ENCODE measurements at places on chromosomes 3 and 15.

GRCh38 chr3:157624801-157625200 is 121.6 kb upstream of the VEPH1 start:
- DNase-seq: no peak

- DNase-seq: no peak
Observed at GRCh38 chr3:128884992-128885391, 5.6 kb downstream of the ACAD9 start.

GRCh38 chr15:90018216-90018831 is 17.2 kb downstream of the ZNF710 start:
- DNase-seq: no peak

DNA sequence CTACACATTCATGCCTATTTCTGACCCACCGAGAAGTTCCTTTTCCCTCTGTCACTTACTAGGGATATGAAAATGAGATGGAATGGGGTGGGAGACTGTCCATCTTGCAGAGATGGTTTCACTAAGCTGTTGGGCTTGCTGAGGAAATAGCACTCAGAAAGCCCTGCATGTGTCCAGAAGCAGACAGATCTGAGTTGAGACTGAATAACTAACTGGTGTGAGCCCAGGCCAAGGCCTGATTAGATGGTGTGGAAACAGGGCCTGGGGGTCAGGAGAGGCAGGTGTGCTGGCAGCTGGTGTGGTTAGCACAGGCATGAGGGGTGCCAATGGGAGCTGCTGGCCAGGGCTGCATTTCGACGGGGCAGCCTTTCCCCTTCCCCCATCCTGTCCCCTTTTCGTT is 72.1 kb downstream of the CLSTN2 start:
- DNase-seq: no peak

- peak; percentile 5 for DNase-seq
Observed at GRCh38 chr15:38564557-38565286, at the start of gene RASGRP1. RASGRP1 (minus strand) TSS chr15:38564814; CDS start chr15:38564628, 186 bp downstream.

- no peak for DNase-seq
Observed at GRCh38 chr15:59946084-59946483, 58.0 kb upstream of the FOXB1 start.

DNA sequence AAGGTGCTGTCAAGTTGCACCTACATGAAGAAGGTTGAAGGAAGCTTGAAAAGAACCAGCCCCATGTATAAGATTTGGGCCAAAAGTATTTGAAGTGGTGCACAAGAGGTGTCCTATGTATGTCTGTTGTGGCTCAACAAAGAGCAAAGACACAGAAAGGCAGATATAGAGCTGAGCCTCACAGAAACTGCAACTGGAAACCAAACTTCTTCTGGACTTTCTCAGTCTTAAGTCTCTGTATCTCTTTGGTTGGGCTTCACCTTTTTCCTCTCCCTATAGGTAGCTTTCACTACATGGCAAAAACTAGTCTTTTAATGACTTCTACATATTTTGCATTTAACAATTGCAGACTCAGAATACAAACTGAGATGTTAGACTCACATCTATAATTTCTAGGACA is 8.8 kb upstream of the CMC1 start:
- no peak for DNase-seq

GRCh38 chr15:87527416-87527815 is 729.1 kb downstream of the NTRK3 start:
- peak; percentile 15 for DNase-seq

DNA sequence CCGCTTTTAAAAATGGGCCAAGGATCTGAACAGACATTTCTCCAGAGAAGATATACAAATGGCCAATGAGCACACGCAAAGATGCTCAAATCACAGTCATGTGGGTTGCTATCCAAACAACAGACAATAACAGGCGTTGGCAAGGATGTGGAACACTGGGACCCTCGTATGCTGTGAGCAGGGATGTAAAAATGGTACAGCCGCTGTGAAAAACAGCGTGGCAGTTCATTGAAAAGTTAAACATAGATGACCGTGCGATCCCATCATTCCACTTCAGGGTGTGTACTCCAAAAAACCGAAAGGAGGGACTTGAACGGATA is 6.7 kb upstream of the LRRC15 start:
- DNase-seq: no peak

- DNase-seq: peak; percentile 13
Observed at GRCh38 chr15:43441316-43441715, 51.6 kb downstream of the TP53BP1 start.

DNA sequence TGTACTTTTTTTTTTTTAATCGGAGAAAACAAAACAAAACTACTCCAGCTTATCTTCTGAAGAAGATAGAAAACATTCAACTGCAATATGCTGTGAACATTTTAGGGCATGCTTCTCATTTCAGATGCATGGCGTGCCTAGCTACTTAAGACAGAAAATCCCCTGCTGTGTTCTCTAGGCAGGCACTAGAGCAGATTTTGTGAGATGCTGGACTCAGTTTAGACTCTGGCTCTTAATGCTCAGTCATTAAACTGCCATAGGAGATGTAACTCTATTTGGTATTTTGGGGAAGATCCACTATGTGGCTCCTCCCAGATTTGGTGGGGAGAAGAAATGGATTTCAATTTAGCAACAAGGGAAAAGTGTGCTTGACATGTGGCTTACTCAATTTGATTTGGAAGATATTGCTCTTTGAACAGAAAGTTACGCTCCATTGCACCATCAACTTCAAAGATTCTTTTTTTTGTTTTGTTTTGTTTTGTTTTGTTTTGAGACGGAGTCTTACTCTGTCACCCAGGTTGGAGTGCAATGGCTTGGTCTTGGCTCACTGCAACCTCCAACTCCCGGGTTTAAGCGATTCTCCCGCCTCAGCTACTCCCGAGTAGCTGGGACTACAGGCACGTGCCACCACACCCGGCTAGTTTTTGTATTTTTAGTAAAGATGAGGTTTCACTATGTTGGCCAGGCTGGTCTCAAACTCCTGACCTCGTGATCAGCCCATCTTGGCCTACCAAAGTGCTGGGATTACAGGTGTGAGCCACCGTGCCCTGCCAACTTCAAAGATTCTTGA is 62.0 kb upstream of the LEKR1 start:
- DNase-seq: no peak

GRCh38 chr15:79529157-79529785 is 97.1 kb downstream of the MINAR1 start:
- no peak for DNase-seq

DNA sequence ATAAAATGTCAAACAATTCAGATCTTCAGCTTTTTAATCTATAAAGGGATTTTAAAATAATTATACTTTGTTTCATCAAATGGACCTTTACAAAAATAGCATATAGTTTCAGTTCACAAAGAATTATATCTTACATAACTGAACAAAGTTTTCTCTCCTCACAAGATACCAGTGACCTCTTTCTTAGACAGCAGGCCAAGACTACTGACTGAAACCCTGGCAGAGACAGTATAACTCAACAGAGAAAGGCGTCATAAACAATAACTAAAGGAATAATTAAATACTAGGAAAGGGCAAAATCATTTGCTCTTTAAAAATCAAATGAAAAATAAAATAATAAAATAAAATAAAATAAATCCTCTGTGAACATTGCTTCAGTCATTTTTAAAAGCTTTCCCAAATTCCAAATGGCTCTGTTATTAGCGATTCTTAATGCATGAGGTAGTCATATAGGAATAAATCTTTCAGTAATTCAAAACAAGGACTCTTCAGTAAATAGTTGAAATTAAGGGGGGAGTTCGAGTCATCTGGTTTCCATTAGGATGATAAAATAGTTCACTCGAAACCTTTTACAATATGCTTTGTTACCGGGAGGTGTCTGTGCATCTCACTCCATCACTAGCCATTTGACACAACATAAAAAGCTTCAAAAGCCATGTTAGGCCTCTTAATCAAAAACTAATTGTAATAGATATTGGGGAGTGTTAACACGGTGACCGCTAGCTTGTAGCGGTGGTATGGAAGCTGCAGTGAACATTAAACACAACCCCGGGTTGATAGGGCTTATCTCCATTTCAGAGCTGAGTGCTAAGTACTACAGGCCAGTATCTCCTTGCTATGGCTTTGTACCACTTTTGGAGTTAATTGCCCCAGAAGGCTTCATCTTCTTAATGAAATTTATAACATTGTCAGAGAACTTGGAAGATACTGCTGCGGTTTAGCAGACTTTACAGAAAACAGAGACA is 142.9 kb upstream of the NR2F2 start:
- DNase-seq: no peak

DNA sequence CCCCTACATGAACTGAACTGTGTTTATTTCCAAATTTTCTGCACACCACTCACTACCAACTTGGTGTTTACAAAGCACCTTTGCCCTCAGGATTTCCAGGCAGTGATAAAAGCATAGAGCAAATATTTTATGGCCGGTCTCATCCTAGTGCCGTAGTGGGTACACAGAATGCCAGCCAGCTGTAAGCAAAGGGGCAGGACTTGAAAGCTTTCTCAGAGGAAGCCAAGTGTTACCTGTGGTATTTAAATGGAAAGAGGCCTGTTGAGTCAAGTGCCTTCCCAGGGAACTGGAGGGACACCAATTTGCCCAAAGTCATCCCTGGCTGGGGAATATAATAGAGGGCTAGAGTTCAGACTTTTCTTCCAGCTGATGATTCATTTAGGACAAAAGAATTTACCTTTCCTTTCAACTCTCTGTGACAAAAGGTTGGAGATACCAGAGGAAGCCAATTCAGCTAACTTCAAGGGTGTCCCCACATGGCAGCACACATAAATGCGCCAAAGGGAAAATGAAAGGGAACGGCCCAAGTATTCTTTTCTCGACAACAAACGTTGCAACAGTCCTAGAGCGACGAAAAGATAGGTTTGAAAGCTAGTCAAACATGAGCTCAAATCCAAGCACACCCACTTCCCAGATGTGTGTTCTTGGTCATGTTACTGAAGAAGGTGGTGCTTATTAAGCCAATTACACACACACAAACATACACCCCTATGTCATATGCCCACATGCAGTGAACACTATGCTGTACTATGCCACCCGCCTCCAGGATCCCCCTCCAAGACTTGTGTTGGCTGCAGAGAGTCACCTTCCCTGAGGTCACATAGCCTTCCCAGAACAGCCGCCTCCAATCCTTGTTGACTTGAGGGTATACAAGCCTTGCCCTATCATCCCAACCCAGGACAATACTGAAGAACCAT is 27.7 kb downstream of the MAGI1 start:
- DNase-seq: no peak

- DNase-seq: no peak
Observed at GRCh38 chr3:189071446-189071845, 100.3 kb upstream of the TPRG1 start.

GRCh38 chr3:13722178-13722577 is 157.7 kb downstream of the WNT7A start:
- no peak for DNase-seq

- DNase-seq: no peak
Observed at GRCh38 chr3:46324036-46324435, 29.9 kb upstream of the CCR2 start.

DNA sequence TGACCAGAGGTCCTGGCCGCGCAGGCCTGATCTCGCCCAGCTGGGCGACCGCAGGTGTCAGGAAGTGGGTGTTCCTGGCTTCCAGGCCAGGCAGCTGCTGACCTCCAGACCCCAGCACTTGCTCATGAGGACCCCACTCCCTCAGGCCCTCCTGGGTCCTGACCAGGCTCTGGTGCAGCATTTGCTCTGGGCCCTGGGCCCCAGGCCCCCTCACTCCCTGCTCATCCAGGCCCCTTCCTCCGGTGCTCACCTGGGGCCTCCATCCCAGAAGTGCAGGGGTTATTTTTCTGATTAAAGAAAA is 7.7 kb upstream of the ROPN1B start:
- DNase-seq: no peak

DNA sequence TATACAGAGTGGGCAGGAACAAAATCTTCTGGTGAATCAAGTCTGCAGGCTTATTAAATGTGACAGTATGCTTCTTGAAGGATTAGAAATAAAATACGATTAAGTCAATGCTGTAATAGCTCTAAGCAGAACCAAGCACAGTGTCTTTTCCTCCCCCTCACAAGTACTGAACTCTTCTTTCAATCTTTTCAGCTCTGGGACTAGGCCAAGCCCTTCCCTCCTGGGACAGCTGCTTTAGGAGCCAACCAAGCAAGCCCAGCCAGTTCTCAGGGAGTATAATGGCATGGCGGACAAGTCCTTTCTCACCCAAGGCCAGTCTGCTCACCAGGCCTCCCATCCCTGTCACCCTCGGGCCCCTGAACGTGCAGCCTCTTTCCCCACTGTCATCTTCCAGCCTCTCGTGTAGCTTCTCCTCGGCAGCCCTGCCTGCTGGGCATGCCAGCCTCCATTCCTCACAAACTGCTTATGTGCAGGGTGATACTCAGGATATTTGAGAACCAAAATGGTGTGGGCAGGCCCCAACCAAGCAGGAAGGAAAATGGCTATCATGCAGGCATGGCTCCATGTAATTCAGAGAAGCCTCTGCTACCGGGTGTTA is 8.4 kb upstream of the PPP1R2 start:
- no peak for DNase-seq

GRCh38 chr3:39211332-39212130 is 19.1 kb upstream of the XIRP1 start:
- DNase-seq: no peak

- DNase-seq: no peak
Observed at GRCh38 chr15:101635944-101636727, 16.0 kb downstream of the TM2D3 start.

DNA sequence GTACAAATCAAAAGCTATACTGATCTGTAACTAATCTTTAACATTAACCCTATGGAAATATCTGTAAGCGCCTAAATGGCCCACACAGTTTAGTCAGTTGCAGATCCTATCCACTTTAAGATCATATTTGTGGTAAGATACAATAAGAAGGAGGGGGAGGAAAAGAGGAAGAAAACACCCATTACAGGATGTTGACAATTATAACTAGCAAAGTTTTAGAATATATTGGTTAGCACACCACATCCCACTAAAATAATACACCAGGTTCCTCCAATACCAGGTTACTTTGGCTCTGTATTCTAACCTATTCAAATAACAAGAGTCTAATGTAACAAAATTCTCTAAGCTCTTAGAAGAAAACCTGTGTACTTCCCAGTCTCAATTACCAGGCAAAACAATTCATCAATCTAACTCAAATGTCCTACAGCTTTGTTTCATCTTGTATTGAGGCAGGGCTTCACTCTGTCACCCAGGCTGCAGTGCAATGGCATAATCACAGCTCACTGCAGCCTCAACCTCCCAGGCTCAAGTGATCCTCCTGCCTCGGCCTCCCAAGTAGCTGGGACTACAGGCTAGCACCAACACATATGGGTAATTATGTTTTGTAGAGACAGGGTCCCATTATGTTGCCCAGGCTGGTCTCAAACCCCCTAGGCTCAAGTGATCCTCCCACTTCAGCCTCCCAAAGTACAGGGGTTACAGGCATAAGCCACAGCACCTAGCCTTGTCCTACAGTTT is 4.2 kb downstream of the SLC4A7 start:
- DNase-seq: no peak

DNA sequence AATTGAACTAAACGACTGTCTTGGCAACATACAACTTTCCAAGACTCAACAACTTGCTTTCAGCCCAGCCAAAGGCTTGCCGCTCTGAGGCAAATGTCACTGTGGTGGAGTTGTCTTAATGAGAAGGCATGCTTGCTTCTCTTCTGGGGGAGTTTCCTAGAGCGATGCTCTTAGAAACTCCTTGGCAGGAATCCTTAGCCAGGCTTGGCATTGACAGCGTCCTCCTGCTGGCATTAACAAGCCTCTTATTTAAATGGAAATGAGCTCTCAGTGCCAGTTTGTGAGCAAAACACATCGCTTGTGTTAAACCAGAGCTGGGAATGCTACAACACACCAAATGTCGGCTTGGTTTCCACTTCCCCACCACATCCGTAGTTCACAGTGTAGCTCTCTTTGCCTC is 265.5 kb upstream of the TPRG1 start:
- no peak for DNase-seq

- DNase-seq: no peak
Observed at GRCh38 chr3:49534581-49535441, 19.5 kb upstream of the BSN start.

All from astrocyte of the cerebellum (primary cell).